ENCODE measurements at places on chromosomes 4 and X.

GRCh38 chrX:36908801-36909675 is 99.1 kb upstream of the FAM47C start:
- DNase-seq, result no peak

DNA sequence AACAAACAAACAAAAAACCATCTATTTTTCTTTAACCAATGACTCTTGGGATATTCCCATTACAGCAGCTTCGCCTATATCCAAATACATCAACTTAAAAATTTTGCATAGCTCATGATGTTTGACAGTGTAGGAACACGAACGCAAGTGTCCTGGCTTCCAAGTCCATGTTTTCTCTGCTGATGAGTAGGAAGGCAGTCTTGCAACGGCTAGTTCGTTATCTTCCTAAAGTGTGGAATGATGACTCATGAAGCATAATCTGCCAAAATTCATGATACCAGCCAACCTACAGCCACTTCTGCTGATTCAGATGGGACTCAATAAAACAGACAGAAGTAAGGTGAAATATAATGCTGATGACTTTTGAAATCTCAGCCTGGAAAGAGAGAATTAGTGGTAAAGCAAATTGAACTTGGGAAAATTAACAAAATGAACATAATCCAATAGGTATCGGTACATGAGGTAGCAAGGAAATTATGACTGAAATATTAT is 6.4 kb upstream of the SEPTIN11 start:
- DNase-seq, result no peak

GRCh38 chr4:81429031-81429430 is 42.7 kb downstream of the RASGEF1B start:
- DNase-seq, result no peak

DNA sequence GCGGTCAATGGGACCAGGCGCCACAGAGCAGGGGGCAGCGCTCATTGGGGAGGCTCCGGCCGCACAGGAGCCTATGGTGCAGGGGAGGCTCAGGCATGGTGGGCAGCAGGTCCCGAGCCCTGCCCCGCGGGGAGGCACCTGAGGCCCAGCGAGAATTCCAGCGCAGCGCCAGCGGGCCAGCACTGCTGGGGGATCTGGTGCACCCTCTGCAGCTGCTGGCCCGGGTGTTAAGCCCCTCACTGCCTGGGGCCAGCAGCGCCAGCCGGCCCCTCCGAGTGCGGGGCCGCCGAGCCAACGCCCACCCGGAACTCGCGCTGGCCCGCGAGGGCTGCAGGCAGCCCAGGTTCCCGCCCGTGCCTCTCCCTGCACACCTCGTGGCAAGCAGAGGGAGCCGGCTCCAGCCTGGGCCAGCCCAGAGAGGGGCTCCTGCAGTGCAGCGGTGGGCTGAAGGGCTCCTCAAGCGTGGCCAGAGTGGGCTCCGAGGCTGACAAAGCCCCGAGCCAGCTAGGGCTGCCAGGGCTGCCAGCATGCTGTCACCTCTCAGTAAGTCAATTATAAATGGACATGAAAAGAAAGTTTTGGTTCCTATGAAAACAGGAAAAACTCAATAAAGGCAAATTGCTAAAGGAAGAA is 14.5 kb downstream of the FAM184B start:
- no peak for DNase-seq

DNA sequence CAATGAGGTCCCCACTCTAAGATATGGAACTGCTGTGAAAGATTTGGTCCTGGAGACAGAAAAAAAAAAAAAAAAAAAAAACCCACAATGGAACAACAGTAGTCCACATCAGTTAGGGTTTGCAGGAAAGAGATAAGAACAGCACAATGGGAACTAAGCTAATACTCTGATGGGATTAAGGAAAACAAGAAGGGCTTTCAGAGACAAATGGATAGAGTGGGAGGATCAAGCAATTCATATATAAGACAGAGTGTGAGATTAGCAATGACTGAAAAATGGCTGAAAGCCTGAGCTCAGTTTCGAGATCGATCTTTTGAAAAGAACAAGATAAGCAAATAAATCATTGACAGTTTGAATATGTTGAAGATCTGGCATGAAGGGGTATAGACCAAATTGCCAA is 188.4 kb upstream of the TRPC5 start:
- DNase-seq, result no peak

DNA sequence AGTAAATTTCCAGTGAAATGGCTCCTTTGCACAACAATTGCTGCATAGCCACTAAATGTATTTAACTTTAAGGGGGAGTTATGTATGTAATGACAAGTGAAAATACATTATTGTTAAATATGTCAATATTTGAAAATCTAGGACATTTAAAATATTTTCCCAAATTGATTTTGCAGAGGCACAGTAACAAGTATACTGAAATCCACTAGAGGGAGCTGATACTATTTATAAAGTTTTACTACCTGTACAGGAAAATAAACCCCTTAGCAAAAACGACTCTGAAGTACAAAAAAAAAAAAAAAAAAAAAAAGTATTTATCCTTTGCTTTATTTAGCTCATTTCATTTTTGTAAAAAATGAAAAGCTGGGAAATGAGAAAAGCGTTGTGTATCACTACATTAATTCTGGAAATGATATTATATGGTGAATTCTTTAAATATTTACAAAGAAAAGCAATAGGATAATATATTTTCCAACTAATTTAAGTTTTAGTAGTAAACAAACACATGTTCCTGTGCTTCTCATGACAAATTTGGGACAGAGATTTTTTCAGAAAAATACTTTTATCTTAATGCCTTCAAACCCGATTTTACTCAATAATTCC is 727.7 kb downstream of the DMD start:
- DNase-seq, result no peak

- no peak for DNase-seq
Measured at GRCh38 chrX:18151649-18152048, 69.0 kb downstream of the BEND2 start.

- no peak for DNase-seq
Measured at GRCh38 chr4:158823461-158823873, 54.6 kb downstream of the FNIP2 start.

DNA sequence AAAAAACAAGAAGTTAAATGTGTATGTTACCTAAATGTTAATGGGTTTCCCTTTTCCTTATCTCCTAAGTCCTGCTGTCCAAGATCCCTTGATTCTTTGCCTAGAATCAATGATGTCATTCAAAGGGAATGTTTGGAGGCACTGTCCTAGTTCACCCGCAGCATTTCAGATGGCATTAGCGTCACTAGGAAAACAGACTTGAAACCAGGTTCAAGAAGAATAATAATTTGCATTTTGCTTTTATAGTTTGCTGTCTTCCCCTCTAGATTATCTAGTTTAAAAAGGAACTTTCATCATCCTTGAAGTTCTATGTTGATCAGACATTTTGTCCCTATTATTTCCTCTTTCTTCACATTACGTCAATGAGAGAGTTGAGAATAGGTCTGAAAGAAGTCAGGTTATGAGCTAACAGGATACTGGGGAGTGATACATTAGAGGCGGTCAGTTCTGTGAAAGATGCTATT is 234.1 kb upstream of the PGRMC2 start:
- no peak for DNase-seq

- DNase-seq, result no peak
Measured at GRCh38 chr4:80446664-80447063, 111.1 kb downstream of the CFAP299 start.

DNA sequence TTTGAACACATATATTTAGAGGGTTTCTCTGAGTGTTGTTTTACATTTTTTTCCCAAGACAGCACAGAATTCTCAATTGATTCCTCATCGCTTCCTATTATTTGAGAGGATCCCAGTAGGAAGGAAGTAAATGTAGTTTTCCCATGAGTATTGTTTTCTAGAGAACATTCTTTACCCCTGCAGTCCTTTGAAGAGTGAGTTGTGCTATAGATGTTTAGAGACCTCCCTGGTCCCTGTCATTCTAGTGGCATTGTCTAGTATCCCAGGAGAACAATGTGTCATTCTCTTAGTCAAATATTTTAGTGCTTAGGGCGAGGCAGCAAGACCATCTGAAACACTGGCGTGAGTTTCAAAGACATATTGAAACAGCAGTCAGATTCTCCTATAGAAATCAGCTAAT is 32.5 kb downstream of the SORBS2 start:
- DNase-seq, result no peak

GRCh38 chr4:8528713-8529112 is 51.5 kb upstream of the GPR78 start:
- no peak for DNase-seq

- DNase-seq, result no peak
Measured at GRCh38 chr4:38442073-38442788, 221.8 kb upstream of the KLF3 start.

- no peak for DNase-seq
Measured at GRCh38 chr4:5267408-5267807, 216.1 kb downstream of the STK32B start.

DNA sequence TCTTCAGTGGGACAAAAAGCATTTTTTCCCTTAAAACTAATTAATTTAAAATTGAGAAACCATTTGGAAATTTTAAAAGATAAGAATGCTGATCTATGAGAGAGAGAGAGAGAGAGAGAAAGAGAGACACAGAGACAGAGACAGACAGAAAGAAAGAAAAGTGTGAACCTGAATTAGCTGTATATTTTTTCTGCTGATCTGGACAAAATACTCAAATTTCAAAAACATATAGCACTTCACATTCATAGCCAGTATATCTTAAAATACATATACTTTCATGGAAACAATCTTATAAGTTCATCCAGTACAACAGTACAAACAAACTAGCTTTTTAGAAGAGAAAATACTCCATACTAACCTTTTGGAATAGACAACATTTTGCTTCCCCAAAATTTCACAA is 18.4 kb downstream of the ENOX2 start:
- DNase-seq, result no peak

DNA sequence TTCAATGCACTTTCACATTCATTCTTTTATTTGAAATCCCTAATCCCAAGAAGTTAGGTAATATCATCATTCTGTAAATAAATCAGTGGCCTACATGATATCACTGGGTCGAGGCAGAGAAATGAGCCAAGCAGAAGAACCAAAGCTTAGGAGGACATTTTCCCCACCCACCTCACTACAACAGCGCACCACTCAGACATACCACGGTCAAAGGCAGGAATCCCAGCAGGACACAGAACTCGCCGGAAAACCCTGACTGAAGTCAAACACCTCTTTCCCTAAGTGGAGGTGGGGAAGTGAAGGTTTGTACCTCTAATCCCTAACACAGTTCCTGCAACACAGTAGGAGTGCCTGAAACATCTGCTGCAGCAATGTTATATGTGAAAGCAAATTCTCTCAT is 21.5 kb downstream of the RELL1 start:
- DNase-seq, result no peak

- DNase-seq, result no peak
Measured at GRCh38 chrX:45710081-45710801, 509.6 kb upstream of the DIPK2B start.

DNA sequence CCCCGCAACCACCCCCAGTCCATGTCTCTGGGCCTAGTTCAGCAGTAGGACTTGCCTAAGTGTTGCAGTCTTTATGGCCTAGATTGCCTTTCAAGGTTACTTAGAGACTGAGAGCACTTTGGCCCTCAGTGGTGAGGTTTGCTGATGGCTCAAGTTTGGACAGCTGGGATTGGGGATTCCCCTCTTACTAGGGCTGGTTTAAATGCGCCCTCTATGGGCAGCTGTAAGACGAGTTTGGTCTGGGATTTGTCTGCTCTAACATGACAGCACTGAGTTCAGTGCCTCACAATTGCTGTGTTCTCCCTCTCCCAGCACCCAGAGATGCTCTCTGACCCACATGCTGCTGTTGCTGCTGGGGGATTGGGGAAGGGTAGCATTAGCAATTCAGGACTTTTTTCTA is 23.1 kb downstream of the DACH2 start:
- no peak for DNase-seq

GRCh38 chrX:11119313-11119943 is 8.3 kb downstream of the HCCS start:
- no peak for DNase-seq

DNA sequence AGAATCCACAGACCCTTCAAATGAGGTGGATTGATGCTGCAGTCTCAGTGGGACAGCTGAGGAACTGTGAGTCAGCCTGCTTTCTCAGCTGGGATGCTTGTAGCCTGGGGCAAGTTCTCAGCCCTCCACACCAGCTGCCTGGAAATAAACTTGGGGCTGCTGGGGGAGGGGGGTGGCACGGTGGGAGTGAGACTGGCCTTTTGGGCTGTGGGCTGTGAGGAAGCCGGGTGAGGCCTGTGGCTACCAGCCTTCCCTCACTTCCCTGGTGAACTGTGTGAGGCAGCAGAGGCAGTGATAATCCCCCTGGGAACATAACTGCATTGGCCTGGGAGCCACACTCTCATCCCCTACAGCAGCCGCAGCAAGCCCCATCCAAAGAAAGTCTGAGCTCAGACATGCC is 114.5 kb upstream of the GUCY1A1 start:
- no peak for DNase-seq

- no peak for DNase-seq
Measured at GRCh38 chr4:61143461-61143860, 56.7 kb upstream of the ADGRL3 start.

- DNase-seq, result no peak
Measured at GRCh38 chr4:53191997-53192396, 173.9 kb downstream of the SCFD2 start.

DNA sequence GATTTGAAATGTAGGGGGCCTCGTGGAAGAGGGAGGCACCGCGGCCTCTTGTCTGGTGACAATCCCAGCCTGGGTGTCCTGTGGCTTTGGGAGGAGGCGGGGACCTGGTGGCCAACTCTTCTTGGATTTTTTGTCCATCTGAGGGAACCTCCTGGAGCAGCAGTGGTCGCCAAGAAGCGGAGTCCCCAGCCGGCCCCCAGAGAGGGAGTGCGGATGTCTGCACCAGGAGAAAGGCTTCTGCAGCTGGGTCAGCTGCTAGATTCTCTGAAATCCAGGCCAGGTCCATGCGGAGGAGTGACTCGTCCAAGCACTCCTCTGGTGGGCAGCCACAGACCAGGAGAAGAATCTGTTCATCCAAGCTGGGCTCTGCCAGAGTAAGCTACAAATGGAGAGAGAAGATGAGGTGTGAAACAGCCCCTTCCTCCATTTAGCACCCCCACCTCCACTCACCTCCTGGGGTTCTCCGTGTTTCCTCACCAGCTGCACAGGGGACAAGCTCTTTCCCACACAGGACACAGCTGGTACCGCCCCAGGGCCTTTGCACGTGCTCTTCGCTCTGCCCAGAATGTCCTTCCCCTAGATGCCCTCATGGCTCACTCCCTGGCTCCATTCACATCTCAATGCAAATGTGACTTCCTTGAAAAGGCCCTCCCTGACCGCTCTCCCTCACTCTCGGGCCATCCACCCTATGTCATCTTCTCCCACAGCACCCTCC is 27.6 kb downstream of the C4orf50 start:
- DNase-seq, result no peak

- DNase-seq, result no peak
Measured at GRCh38 chr4:99144070-99144469, at the start of gene ADH4. ADH4 (minus strand) TSS chr4:99144297; CDS start chr4:99144222, 75 bp downstream.

DNA sequence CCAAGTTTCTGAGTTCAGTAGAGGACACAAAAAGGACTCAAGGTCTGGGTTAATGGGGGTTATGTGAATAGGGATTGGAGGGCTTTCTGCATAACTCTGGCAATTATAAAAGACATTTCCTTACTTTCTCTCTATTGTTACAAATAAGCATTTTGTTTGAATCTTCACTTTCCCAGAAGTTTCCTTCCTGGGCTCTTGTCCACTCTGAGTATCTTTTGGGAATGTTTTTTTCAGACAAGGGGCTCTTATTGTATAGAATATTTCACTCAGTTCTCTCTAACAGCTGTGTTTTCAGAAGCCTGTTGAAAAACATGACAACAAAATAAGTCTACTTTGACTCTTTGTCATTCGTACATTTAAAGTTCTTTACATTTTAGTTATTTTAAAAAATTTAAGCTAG is 57.6 kb upstream of the MAP9 start:
- DNase-seq, result no peak

All from type B pancreatic cell (in vitro differentiated cells).